ENCODE measurements at places on chromosomes 11 and 22.
A peak's percentile ranks its signal among the peaks of the same experiment; 100 is the strongest.

- DNase-seq: no peak
Measured at GRCh38 chr11:59698506-59698905, 15.1 kb downstream of the OR10V1 start.

DNA sequence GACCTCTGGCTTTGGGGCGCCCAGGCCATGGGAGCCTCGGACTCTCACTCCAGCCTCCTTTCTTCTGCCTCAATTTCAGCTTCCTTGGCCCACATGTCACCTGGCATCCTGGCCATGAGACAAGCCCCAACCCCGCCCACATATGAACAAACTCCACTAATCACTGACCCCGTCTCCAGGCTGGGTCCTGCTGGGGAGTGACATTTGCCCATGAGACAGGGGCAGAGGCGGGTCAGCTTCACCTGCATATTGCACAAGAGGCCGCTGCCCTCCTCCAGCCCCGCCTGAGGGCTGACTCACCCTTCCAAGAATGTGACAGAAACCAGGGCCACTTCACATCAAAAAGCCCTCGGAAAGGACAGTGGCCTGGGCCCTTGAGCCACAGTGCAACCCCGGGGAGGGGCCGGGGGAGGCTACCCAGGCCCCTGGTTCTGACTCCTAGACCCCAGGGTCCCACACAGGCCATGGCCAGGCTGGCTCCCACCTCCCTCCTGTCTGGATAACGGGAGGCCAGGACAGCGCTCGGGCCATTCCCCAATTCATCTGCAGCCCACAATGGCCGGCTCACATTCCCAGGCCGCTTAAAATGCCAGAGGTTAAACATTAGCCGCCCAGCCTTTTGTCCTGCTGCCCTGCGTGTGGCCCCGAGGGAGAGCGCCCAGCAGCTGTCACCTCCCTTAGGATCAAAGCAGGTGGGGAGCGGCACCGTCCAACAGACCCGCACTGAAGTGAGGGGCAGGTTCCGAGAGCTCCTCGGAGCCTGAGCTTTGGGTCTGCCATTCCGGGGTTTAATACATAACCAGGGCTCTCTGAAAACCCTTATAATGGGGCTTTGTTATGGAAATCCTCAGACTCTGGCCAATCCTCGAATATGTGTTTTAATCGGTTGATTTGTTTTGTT is 42.3 kb downstream of the TRMU start:
- no peak for DNase-seq

GRCh38 chr11:58428021-58428420 is at the start of gene OR5B2:
Gene OR5B2, minus strand, starts transcription at chr11:58428121. Its CDS starts 4,860 bp downstream, at chr11:58423261.
- DNase-seq: no peak

DNA sequence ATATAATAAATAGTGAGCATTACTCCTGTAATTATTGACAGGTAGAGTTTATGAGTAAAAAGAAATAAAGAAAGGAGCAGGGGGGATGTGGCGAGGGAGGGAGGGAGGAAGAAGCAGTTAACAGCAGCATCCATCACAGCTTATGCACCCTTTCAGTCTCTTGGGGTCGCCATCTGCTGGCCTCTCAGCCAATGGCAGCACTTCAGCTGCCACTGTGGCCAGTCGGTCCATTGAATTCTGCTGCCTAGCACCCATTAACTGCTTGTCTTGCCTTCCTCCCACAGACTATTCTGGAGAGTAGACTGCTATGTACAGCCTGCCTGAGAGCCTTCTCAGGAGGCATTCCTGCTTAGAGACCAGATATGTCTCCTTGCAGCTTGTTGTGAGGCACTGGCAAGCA is 388.3 kb downstream of the TENM4 start:
- DNase-seq: peak; percentile 13

DNA sequence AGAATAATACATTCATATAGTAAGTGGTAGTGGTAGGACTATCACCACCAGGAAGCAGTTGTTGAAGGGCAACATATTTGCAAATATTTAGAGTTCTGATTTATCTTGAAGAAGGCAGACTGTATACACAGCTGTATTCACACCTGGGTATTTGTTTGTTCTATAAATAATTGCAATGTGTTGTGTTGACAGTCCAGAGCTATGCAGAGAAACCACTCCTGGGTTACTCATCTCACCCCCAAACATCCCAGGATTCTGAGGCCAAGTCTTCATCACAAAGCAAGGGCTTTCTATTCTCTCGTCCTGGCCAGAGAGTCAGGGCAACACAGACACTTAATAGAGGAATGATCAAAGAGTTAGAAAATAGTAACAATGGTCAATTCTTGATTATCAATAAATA is 102.1 kb upstream of the FAT3 start:
- DNase-seq: no peak

DNA sequence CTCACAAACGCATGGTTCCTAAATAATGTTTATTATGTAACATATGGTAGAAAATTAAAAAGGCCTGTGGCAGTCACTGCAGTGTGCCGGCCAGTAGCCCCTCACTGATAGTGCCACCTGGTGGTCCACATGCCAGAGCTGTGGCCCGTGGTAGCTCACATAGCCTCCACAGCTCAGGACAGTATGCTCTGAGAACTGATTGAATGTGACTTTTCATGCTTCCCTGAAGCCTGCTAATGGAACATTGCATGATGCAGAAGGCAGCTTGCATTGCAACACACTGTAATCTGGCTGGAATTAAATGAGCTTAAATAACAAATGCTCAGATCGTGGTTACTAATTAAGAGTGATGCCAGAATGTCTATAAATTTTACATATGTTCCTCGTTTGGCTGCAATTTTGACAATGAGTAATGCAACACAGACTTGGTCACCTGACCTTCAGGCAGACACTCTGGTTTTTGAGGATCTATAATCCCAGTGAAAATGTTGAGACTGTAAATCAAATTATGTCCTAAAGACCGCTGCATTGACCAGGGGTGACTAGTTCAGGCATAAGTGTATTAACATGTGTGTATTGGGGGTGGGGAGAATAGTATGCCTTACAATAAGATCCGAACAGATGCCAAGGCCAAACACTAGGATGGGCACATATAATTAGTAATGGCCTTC is 566.4 kb downstream of the METTL15 start:
- DNase-seq: no peak

Data from NCI-H526 treated with DMSO at 0.1 percent for 48 hours (cell line).